ENCODE measurements at places on chromosomes 1 and 21.
A peak's percentile ranks its signal among the peaks of the same experiment; 100 is the strongest.

DNA sequence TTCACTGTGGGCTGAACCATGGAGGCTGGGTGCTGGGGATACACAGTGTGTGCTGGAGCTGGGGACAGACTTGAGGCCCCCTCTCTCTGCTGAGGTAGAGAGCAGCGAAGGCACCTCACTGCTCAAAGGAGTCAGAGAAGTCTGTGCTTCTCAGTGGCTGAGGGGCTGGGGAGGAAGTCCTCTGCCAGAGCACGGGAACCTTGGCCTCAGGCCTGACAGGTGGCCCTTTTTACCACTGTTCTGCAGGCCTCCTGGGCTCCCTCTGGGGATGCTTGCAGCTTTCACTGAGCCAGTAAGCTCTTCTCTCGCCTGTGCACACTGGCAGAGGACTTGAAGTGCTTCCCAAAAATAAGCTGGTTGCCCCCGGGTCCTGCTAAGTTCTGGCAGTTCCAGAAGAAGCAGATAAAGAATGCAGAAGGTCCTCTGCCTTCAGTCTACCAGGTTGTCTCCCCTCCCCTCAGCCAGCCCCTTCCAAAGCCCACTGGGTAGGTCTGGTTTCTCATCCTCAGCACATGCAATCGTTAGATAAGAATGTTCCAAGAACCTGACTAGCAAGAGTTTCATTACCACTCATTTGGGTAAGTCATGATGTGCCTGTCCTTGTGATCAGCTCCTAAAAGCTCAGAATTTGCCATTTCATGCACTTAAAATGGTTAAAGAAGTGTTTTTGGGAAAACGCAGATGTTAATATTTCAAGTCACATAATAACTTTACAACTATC is 53.9 kb downstream of the TENT5C start:
- DNase-seq, result no peak

DNA sequence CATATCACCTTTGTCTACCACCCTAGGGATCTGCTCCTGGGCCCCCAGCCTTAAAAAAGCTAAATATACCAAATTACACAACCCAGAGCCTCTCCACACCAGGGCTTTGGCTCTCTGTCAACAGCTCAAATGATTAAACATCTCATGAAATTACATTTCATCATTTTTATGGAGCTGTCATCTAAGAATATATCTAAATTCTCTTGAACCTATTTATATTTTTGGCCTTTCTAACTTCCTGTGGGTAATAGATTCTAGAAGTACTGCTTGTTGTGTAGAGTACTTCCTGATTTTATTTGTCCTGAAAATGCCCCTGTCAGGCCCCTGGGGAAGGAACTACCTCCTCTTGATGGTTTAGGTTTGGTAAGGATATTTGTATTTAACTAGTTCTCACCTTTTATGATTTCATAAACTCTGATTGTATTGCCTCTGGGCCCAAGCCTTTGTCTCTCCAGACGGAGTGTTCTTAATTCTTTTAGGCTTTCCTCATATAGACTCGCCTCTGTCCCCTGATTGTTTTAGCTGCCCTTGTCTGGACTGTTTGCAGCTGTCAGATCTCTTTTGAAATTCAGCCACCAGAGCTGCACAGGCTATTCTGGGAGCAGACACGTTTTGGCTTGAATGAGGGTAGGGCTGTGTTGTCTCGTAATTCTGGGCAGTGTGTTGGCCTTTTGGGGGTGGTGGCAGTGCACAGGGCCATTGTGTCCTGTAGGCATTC is 16.6 kb downstream of the MYOG start:
- DNase-seq, result no peak

- no peak for DNase-seq
These were observed 78.5 kb downstream of the ITPKB start for GRCh38 chr1:226660410-226661182.

DNA sequence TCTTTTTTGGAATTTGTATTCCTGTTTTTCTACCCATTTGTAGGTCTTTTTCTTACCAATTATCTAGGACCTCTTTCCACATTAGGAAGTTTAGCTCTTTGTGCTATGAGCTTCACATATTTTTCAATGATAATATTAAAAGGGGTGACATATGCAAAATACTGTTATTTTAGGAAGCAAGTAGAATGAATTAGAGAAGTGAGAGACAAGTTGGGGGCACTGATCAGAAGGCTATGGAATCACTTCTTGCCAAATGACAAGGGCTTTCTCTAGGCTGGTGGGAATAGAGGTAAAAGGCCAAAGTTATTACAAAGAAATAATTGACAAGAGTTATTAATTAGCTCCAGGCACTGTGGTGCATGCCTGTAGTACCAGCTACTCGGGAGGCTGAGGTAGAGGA is 4.3 kb upstream of the BCAR3 start:
- no peak for DNase-seq

- DNase-seq, result no peak
These were observed 677 bp downstream of the AGPAT3 start for GRCh38 chr21:43865540-43866259.

GRCh38 chr1:8457760-8458381 is 140.0 kb downstream of the SLC45A1 start:
- DNase-seq, result no peak

DNA sequence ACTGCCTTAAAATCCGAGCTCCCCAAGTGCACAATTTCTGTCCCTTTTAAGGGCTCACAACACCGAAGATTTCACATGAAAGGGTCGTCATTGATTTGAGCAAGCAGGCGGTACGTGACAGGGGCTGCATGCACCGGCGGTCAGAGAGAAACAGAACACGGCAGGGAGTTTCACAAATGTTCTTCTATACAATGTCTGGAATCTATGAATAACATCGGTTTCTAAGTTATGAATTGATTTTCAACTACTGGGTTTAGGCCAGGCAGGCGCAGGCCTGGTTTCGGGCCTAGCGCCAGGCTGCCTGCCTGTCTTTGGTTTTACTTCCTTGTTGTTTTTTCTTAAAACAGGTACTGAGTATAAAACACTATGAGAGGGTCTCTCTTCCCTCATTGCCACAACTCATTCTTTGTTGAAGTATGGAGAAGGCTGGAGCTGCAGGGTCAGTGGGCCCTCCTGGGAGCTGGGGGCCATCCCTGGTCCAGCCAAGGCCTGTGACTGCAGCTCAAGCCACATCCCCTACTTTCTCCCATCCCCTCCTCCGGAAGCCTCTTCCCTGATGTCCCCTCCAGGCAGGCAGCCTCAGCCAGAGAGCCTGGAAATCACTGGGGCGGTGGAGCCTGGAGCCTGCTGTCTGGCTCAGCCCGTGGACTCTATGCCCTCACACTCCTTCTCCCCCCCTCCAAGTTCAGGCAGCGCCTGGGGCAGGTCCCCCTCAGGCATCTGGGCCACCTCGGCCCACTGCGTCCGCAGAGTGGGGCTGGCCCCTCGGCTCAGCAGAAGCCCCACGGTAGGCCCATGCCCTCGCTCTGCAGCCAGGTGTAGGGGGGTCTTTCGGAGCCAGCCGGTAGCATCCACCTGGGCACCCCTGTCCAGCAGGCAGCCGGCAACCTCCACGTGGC is 2.4 kb downstream of the ANKRD65 start:
- no peak for DNase-seq

DNA sequence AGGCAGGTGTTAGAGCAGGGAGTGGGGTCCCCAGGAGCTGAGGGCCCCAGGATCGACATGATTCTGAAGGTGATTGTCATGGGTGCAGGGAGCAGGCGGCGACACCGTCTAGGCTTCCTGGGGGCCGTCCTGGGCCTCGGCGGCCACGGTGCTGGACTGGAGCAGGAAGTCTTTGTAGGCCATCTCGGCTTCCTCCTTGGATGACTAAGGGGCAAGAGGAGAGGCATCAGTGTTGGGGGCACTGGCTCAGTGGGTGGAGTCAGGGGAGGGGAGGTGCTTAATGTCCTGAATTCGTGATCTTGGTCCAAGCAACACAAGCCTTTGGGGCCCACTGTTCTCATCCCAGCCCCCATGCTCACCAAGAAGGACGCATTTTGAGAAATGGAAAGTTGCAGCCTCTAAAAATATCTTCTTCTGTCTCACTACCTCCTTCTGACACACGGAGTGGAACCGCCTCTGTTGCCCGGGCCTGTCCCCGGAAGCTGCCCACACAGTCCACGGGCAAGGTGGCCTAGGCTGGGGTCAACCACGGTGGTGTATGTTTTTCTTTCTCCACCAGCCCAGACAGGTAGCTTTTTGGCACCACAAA is 8.6 kb upstream of the FCMR start:
- no peak for DNase-seq

DNA sequence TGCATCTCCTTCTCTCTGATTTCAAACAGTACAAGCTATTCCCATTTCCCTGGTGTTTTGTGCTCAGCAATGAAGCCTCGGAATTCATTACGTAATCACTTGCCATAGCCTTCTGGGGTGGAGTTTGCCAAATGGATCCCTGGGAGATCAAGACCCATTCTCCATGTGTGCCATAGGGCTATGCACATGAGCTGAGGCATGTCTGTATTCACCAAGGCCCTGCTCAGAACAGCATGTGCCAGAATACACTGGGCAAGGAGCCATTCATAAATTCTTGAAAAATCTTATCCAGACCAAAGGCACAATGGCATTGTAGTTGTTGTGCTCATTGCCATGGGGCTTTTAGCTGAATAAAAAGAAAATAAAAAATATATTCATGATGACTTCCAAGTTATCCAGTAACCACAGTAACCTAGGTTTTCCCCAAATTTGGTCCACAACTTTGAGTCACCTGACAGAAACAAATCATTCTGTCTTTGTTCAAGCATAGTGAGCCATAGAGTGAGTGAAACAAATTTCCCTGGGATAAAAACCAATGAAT is 53.0 kb downstream of the CRB1 start:
- DNase-seq, result peak; percentile 56

DNA sequence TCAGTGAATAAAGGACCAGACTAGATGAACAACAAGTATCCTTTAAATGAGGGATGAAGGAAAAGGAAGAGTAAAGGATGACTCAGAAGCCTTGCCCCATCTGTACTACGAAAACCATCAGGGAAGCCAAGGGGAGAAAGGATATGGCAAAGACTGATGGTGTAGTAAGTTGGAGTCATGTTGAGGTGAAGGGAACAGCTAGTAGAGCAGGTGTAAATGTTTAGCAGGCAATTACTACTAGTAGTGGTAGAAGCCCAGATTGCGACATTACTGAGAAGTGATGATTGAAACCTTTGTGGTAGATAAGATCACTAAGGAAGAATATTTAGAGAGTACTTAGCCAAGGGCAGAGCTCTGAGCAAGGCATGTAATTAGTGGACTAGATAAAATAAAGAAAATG is 84.0 kb downstream of the PHTF1 start:
- DNase-seq, result peak; percentile 10

DNA sequence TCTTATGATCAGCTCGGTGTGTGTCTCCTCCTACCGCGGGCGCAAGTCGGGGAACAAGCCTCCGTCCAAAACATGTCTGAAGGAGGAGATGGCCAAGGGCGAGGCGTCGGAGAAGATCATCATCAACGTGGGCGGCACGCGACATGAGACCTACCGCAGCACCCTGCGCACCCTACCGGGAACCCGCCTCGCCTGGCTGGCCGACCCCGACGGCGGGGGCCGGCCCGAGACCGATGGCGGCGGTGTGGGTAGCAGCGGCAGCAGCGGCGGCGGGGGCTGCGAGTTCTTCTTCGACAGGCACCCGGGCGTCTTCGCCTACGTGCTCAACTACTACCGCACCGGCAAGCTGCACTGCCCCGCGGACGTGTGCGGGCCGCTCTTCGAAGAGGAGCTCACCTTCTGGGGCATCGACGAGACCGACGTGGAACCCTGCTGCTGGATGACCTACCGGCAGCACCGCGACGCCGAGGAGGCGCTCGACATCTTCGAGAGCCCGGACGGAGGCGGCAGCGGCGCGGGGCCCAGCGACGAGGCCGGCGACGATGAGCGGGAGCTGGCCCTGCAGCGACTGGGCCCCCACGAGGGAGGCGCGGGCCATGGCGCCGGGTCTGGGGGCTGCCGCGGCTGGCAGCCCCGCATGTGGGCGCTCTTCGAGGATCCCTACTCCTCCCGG is 1.5 kb downstream of the KCNC4 start:
- no peak for DNase-seq

DNA sequence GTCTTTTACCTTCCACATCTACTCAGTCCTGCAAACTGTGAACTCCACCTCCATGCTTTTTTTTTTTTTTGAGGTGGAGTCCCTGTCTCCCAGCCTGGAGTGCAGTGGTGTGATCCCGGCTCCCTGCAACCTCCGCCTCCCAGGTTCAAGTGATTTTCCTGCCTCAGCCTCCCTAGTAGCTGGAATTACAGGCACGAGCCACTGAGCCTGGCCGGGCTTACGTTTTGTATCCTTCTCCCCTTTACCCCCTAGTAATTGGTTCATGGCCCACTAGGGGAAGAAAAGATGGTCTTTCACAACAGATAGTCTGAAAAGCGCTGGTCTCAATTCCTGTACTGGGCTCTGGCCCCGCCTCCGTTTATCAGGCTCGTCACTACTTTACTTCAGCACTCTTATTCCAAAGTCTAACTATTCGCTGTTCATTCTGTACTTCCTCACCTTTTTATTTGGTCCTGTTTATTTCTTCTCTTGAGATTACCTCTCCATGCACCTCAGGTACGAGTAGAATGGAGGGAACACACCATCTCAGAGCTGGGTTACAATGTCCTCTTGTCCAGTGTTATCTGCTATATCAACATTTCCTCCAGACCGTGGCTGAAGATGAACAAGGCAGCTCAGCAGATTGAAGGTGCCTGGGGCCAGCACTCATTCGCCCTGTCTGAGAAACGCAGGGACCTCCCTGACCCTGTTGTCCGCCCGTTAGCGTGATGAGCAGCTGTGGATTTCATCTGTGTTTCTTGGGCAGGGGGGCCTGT is 16.2 kb downstream of the CNST start:
- DNase-seq, result no peak
